ENCODE measurements at places on chromosomes 16 and 17.

GRCh38 chr17:38864636-38865398 lies 5.0 kb upstream of the LASP1 start:
- no peak for DNase-seq

DNA sequence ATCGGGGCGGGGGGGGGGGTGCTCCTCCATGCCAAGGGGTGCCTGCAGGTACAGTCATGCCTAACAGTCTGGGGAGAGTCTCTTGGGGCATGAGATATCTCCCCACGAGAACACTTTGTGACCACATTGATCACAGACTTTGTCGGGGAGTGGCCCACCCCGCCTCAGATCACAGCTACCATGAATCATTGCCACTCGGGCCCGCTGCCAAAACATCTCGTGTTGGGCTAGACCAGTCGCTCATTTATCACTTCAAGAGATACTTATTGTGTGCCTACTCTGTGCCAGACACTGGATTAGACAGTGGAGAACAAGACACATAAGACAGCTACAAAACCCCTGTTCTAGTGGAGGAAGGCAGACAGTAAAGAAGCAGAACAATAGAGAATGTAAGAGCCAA lies 72.6 kb downstream of the CLEC16A start:
- DNase-seq, result no peak

- no peak for DNase-seq
Measured at GRCh38 chr17:81991684-81992305, 14.4 kb downstream of the ASPSCR1 start.

DNA sequence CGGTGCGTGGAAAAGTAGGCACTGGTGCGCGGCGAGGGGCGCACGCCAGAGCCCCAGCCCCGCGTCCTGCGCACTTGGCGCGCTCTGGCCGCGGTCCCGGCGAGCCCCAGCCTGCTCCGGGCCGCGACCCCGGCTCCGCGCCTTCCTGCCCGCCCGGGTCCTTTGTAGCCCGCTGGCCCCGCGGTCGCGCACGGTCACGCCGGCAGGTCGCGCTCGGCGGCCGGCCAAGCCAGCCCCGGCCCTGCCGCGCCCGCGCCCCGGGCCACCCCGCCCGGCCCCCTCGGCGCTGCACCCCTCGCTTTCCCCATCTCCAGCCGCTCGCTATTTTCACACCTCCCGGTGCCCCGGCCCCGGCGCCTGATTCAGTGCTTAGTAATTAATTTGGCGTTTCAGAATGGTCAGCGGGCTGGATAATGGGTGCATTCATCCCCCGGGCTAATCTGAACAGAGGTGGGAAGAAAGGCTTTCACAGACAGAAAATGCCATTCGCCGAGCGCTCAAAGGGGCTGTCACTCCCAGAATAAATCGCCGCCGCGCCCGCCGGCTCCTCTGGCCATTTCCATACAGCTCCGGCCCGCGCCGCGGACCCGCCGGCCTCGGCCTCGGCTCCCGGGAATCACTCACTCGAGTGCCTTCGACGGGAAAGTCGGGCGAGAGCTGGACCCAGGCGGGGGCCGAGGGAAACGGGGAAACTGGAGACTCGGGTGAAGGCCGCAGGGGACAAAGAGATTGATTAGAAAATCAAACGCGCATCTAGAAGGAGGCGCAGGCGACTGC lies 17.8 kb upstream of the NTN1 start:
- DNase-seq, result no peak

DNA sequence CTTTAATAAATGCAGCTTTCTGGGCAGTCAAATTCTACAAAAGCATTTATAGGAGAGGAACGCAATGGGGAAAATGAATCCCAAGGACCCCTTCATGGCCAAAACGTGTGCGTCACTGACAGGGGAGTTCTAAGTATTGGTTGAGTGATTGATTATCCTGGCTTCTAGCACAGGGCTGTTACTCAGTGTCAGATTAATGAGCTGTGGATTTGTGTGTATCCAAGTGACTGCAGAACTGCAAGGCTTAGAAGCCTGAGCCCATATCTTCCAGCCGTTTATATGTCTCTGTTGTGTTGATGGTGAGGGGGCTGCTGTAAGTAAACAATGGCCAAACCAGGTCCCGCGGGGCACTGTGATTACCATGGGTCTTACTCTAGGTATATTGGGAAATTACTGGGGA lies 129.4 kb downstream of the SHISA9 start:
- DNase-seq, result no peak

DNA sequence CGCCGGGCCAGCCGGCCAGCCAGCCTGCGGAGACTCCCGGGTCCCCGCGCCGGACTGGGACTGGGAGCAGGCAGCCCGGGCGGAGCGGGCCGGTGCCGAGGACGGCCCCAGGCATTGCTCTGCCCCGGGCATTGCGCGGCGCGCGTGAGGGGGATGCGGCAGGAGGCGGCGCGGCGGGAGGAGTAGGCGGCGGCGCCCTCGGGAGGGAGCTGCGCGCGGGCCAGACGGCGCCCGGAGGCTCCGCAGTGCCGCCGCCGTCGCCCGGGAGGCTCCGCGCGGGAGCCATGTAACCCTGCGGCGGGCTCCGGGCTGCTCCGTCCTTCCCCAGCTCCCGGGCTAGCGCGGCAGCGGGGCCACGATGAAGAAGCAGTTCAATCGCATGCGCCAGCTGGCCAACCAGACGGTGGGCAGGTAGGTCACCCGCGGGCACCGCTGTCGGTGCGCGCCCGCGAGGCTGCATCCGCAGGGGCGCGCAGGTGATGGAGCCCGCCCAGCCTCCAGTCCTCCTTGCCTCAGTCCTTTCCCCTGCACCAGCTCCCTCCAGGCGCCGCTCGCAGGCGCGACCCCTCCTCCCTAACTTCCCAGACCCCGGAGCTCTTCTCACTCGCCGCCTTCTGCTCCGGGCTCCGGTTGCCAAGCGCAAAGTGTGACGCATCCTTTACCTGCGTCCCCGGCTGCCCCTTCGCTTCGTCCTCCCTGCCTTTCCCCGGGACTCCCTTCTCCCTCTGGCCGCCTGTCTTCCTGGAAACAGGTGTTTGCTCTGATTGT lies at the start of gene ARHGAP44:
TSS of gene ARHGAP44 (plus strand) at position 18 of the 768 bp plus-strand sequence. CDS start at position 359, 341 bp downstream.
- DNase-seq, result peak; percentile 53

DNA sequence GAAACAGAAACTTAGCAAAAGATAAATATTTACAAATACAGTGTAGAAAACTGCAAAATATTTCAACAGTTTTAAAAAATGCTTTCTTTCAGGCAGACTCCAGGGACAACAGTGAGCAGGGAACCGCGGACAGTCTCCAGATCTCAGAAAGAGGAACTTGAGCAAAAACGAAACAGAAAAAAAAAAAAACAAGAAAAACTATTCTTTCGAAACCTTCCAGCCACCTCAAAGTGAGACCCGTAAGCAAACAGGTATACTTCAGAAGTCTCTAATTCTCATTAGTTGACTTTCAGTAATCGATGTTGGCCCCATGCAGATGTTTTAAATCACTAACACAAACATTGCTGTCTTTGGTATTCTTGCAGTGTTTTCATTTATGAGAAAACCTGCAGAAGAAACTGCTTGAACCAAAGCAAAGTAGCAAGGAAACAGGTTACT lies 15.7 kb upstream of the CCL1 start:
- no peak for DNase-seq

GRCh38 chr16:14613991-14614390 lies 16.1 kb downstream of the PARN start:
- no peak for DNase-seq

DNA sequence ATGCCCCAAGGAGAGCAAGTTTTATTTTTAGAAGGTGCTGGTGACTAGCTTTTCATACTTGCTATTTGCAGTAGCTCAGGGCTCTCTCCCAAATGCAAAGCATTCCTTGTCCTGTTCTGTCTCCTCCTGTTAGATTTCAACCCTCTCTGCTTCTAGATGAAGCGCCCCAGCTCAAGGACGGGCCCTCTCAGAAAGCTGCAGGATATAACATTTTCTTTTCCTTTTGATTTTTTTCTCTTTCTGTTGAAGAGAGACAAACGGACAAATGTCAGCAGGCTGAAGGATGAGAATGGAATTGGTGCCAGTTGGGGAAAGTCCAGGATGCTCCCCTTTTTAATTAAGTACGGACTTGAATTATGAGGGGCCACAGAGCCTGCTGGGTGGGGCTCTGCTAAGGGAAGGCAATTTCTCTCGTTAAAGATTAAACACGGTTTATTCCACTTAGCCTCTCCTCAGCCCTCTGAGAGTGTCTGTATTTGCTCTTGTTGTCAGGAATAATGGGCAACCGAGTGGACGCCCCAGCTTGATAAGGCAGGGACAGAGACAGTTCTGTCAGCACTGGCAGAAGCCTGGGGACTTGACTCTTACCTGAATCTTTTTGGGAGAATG lies 6.2 kb upstream of the ETV4 start:
- DNase-seq, result no peak

- no peak for DNase-seq
Measured at GRCh38 chr17:66531851-66532295, 229.5 kb downstream of the PRKCA start.

DNA sequence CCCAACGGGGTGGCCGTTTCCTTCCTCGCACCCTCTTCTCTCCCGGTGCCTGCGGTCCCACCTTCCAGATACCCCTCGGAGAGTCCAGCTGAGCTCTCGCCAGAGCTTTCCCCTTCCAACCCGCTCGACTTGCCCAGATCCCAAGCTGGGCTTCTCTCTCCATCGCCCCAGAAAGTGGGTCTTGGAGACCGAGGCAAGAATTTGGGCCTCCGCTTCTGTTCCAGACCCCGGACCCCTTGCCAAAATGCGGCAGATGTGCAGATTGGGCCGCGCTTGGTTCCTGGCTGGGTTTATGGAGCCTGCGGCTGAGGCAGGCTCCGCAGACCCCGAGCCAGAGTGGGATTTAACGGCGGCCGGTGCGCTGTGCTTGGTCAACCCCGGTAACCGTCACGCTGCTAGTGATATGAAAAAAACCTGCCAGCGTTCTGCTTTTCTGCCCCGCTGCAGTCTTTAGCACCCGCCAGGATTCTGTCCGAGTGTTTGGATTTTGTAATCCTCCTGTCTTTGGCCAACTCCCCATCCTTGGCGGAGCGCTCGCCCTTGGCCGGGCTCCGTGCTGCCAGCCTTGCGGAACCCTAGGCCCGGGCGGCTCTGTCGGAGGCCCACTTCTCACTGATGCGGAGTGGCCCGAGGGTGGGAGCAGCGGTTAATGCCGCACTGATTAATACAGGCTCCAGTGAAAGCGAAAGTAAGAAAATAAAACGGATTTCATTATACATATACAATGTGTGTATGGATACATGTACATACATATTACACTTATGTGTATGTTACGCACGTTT lies 754 bp upstream of the SLFN11 start:
- peak; percentile 36 for DNase-seq

DNA sequence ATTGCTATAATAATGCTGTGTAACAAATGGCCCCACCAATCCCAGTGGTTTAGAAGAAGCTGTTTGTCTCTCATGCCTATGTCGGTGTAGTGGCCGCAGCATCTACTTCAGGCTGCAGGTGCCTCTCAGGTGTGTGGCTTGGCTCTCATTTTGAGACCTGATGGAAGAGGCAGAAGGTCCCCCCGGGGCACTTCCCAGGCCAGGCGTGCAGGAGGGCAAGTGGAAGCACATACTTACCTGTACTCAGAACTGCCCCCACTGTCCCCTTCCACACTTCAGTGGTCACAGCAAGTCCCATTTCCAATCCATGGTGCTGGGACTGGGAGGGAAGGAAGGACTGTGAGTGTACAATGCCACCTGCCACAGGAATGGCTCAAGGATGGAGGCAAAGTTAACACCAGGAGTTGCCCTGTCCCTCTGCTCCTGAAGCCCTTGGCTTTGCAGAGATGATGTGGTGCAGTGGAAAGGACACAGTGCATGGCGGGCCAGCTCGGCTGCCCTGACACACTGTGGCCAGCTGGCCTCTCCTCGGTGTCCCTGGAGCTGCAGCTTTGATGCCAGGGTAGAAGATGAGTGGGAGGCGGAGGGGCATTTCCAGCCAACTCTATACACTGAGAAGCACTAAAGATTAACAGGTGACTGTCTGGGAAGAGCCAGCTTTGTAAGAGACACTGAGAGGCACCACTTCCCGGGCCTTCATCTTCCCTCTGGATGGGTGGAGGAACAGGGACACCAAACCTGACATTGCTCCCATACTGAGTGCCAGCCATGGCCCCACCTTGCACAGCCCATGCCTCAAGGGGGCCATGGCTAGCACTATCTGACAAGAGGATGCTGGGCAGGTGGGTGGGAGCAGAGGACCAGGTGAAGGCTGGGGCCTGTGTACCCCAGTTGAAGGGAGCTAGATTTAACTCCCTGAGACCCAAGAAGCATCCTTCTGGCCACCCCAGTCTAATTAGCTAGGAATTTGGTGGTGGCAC lies 105.9 kb downstream of the METRNL start:
- no peak for DNase-seq

GRCh38 chr17:49000943-49001342 lies 3.8 kb downstream of the IGF2BP1 start:
- DNase-seq, result no peak

- no peak for DNase-seq
Measured at GRCh38 chr17:41722231-41722630, 10.1 kb downstream of the GAST start.

GRCh38 chr16:12323007-12323758 lies 346.6 kb downstream of the SNX29 start:
- DNase-seq, result no peak

DNA sequence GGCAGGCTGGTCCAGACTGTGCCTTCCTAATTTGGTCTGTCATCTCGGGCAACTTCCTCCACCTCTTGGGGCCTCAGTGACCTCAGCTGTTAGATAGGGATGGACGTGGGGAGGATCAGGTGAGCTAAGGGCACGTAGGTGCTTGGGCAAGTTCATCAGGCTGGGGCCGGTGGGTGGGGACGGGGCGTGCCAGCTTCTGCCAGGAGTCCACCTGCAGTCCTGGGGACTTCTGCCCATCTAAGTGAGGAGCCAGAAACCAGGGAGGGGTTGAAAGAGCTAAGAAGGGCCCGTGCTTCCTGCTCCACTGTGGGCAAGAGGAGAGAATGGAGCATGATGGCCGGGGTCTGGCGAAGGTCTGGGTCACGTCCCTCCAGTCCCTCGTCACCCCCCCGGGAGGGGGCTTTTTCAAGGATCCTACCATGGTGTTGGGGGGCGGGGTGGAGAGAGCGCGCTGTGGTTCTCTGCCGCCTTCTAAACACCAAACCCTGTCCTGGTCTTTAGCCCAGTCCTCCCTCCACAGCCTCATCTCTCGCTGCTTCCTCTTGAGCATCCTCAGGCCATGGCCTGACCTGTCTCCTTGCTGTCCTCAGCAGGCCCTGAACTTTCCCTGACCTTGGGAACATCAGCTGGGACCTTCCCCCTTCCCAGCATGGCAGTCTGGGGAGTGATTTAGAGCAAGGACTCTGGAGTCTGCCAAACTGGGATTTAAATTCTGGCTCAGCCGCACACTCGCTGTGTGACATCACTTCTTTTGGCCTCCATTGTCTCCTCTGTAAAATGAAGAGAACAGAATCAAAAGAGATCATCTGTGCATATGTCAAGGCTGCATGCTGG lies 21.6 kb downstream of the SPNS2 start:
- DNase-seq, result no peak

DNA sequence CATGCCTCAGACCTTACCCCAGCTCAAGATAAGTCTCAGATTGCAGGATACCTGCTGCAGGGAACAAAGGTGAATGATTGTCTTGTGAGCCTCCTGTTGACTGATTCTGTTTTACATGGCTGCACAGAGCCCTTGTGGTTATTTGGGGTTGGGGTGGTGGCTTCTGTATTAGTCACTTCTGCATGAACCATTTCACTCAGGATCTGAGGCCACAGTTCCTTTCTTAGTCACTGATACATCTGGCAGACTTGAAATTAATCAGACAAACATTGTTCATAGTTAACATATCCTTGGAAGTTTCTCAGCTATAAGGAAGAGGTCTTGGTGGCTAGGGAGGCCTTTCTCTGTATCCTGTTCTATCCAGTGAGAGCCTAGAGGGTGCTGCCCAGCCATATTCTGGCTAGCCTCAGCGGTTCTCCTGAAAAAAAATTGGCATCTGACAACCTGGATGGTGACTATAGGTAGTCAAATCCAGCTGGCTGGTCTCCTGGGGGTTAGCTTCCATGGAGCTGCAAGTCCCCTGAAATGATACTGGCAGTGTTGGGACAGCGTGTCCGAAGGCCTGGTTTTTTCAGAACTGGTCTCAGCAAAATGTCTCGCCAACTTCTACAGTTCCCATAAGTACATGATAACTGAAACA lies 8.4 kb upstream of the PLK1 start:
- DNase-seq, result no peak
